B cell (primary cell): ENCODE measurements at places on chromosomes 2 and 18. TPM values are rescaled to one million over a fixed set of nuclear protein-coding genes. Genes with fewer than 3 reads are reported as not detected.

- DNase-seq = no peak
These were observed 37.9 kb downstream of the TRIB2 start for GRCh38 chr2:12754643-12755042.

DNA sequence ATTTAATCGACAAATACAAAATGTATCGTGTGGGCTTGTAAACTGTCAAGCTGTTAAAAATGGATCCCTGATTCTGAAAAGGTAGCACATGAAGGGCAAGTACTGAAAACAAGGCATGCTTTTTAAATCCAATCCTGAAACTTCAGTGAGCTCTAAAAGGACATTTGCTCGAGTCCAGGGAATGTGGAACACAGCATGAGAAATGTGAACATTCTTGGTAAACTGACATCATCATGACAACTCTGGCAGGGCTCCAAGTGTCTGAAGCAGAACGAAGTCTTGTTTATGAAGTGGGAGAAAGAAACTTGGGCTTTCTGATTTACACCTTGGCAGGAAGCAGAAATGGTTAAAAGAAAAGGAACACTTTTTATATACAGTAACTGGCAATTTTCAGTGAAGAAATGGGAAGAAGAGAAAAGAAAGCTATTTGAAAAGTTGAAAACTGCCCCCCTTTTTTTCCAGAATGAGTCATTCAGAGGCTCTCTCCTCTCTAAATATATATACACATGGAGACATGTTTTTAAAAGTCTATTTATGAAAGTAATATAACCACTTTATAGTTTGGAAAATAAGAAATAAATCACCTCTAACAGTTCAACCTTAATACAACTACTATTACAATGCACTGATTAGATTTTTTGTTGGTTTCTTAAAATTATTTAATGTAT, 120.8 kb downstream of the GAREM1 start:
- no peak for DNase-seq

GRCh38 chr2:99878581-99879350, 263.6 kb downstream of the AFF3 start:
- DNase-seq = no peak

DNA sequence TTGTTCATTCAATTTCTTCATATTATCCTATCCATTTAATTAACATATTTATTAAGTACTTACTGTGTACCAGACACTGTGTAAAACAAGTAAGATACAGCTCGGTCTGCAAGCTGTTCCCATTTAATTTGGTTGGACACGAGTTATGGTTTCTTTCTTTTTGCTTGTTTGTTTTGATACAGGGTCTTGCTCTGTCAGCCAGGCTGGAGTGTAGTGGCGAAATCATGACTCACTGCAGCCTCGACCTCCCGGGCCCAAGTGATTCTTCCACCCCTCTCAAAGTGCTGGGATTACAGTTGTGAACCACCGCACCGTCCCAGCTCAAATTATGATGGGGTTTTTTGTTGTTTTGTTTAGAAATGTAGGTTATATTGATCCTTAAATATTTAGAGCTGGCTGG, 9.0 kb downstream of the CYBRD1 start:
- DNase-seq = no peak

GRCh38 chr2:11467129-11467649, 1.2 kb upstream of the E2F6 start:
- DNase-seq = no peak

DNA sequence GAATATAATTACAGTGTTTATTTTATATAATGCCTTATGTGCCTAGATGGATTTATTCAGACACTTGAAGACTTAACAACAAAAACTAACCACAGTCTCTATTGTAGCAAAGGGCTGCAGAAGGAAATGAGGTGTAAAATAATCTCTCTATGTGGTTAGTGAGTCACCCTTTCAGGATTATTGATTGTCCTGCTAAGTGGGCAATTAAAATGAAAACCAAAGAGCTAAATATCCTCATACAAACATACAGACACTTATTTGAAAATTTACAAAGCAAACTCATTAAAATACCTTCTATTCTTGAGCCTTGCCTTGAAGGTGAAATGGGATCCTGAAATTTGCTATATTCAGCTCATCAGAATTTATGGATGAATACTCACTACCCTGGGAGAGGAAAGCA, 27.7 kb upstream of the DCC start:
- no peak for DNase-seq

- DNase-seq = no peak
These were observed 1.5 kb downstream of the ROCK1 start for GRCh38 chr18:21109936-21110712.

GRCh38 chr2:223081789-223082188, 29.8 kb downstream of the KCNE4 start:
- no peak for DNase-seq

DNA sequence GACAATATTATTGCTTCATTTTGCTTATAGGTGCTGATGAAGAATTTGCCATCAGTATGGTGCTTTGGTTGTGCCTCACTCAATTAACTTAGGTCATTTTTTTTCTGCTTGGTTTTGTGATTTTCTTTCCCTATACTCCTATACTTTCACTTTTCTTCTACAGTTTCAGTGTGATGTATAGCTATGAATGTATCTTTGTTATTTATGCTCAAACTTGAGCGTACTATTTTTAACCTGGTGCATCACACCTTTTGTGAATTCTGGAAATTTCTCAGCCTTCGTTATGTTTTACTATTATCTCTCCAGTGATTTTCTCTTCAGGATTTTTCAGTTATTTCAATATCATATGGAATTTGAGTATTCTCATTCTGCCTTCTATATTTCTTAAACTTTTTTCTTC, 2035.3 kb upstream of the LRRTM1 start:
- DNase-seq = no peak

- DNase-seq = peak; percentile 50
These were observed 59.1 kb downstream of the COA5 start for GRCh38 chr2:98548920-98549818.

GRCh38 chr2:211371465-211371864, 815.1 kb downstream of the CPS1 start:
- DNase-seq = no peak

GRCh38 chr2:58106896-58107295, 60.3 kb downstream of the VRK2 start:
- DNase-seq = no peak

GRCh38 chr2:191696001-191696400, 18.1 kb downstream of the NABP1 start:
- DNase-seq = no peak

DNA sequence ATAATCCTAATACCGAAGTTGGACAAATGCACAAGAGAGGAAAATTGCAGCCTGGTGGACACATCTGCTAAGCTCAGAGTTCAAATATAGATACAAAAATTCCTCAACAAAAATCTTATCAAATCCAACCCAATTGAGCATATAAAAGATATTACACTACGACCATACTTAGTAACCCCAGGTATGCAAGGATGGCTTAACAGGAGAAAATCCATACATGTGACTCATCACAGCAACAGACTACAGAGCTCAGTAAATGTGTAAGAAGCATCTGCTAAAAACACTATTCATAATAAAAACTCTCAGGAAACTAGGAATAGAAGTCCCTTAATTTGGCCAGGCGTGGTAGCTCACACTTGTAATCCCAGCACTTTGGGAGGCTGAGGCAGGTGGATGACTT, 28.3 kb downstream of the HS6ST1 start:
- DNase-seq = no peak

DNA sequence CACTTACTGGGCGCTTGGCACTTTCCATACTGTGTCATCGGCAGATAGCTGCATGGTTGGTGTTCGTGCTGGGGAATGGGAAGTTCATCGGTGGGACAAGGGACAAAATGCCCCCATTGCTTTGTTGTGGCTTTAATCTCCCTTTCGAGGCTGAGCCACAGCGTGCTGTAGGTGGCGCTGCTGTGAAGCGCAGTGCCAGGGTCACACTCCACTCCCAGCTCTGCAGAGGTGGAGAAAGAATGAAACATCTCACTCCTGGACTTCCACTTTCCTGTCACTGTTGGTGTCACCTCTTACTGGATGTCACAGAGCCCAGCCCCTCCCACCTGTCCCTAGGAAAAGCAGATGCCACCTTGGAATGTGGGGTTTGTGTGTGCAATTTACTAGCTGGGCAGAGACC, 8.7 kb downstream of the TYMS start:
- DNase-seq = no peak

GRCh38 chr2:137675584-137676327, 288.5 kb upstream of the HNMT start:
- no peak for DNase-seq

DNA sequence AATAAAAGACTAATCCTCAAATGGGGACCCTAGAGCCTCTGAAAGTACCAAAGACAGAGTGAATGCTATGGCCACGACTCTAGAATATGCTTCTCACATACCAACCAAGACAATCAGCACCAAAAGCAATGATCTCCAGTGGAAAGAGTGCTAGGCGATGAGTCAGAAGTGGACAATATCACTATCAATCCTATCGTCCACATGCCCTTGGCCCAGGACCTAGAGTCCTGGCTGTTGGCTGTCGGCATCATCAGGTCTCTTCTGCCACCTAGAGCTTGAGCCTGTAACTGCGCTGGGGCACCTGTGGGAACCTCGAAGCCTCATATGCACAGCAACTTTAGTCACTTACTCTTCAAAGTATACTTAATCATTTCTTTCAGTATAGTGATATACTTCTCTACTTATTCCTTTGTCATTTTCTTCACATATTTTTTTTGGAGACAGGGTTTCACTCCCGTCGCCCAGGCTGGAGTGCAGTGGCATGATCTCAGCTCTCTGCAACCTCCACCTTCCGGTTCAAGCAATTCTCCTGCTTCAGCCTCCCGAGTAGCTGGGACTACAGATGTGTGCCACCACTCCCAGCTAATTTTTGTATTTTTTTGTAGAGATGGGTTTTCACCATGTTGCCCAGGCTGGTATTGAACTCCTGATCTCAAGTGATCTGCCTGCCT, 29.7 kb downstream of the NOL10 start:
- peak; percentile 23 for DNase-seq

DNA sequence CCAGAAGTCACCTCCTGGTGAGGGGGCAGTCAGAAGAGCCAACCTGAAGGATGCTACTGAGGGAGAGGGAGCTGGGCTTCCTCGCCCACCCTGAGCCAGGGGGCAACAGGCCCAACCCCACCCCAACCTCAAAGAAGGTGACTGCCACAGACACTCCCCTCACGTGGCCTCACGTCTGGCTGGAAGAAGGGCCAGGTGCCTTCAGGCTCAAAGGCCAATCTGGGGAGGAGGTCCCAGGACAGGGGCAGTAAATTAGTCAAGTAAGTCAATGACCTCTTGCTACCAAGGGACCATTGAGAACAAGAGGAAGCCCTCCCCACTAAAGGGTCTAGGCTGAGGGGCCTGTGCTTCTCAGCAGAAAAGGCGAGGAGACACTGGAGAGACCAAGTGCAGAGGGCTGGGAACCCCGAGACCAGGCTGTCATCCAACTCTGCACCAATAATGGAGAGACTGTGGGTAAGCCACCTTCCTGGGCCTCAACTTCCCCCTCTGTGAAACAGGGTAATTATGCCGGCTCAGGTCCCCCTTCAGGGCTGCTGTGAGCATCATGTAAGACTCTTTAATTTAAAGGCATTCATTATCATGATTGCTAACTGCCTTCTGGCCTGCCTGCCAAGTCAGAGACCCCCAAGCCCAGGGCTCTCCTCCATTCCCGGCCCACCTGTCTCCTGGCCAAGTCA, 20.2 kb upstream of the TNS1 start:
- no peak for DNase-seq

- DNase-seq = no peak
These were observed 93.4 kb upstream of the MSH2 start for GRCh38 chr2:47309472-47309951.

- no peak for DNase-seq
These were observed 985 bp downstream of the ILKAP start for GRCh38 chr2:238202326-238203093.

DNA sequence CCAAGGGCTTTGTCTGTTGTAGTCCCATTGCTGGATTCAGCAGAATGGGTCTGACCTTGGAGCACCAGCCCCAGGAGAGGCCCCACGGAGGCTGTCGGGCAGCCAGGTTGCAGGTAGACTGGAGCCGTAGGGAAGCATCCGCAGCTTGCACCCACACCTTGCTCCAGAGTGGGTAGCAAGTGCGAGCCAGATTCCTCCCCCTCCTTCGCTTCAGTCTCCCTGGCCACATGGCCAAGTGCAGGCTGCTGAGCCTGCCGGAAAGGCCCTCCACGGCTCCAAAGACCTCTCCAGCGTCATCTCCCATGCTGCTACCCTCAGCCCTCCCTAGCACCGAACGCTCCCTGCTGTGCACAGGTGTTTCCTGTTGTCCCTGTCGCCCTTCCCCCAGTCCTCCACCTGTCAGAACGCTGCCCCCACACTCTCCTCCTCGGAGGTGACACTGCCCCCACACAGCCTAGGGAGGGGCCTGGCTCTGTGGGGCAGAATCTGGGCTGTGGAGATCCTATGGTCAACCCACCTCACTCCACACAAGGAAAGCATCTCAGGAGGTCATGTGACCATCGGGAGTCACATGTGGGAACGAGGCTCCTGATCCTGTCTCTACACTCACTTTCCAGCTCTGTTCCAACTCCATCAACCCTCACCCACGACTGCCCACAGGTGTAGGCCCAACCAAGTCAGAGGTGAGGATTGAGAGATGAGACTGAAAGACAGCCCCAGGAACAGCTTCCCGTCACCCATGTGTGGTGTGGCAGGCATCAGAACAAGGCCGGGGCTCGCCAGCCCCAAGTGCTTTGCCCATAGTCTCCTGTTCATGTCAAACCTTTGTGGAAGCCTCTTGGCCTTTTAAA, 8.3 kb downstream of the KCNF1 start:
- DNase-seq = no peak

GRCh38 chr2:212665948-212666347, 127.3 kb upstream of the ERBB4 start:
- DNase-seq = no peak

DNA sequence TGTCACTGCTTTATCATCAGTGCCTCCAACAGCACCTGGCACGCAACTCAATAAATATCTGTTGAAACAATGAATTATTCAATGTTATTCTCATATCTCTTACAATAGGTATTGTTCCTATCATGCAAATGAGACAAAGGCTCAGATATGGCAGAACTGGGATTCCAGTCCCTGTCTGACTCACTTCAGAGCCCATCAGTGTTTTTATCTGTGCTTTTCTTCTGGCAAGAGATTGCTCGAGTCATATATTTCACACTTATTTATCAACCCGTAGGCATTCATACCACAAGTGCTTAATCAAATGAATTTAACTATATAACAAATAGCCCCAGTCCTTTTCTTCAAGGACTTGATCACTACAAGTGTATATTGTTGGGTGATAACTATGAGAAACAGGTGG, 76.4 kb upstream of the TSPYL6 start:
- no peak for DNase-seq

- DNase-seq = no peak
These were observed 126.7 kb downstream of the QPCT start for GRCh38 chr2:37471104-37471503.

GRCh38 chr2:205865905-205866441, 183.7 kb downstream of the NRP2 start:
- no peak for DNase-seq

- DNase-seq = no peak
These were observed 18.7 kb downstream of the HDLBP start for GRCh38 chr2:241296767-241297166.

- no peak for DNase-seq
These were observed 75.3 kb upstream of the MGAT4A start for GRCh38 chr2:98806236-98806697.

- DNase-seq = no peak
These were observed 139.3 kb downstream of the CD226 start for GRCh38 chr18:69808399-69808798.

The KHK gene
- 4.0 and 5.5 TPM in 2 replicates for total RNA-seq

The TNFAIP6 gene
- total RNA-seq = not detected in 2 replicates

The AFTPH gene
- 91.6 and 94.1 TPM in 2 replicates for total RNA-seq

The SERPINB4 gene
- not detected in 2 replicates for total RNA-seq

The TGFBRAP1 gene
- 21.7 and 25.0 TPM in 2 replicates for total RNA-seq

The MLPH gene
- total RNA-seq = not detected in 2 replicates

The KCNG3 gene
- total RNA-seq = not detected in 2 replicates

The ALK gene
- total RNA-seq = not detected in 2 replicates
